ENCODE measurements at places on chromosomes 13 and 19.

GRCh38 chr13:59012731-59013130 is 1151.0 kb downstream of the DIAPH3 start:
- DNase-seq, result no peak

- DNase-seq, result no peak
Measured at GRCh38 chr13:23703246-23703860, 133.1 kb downstream of the TNFRSF19 start.

GRCh38 chr19:15986701-15987100 is 37.9 kb downstream of the OR10H4 start:
- no peak for DNase-seq

DNA sequence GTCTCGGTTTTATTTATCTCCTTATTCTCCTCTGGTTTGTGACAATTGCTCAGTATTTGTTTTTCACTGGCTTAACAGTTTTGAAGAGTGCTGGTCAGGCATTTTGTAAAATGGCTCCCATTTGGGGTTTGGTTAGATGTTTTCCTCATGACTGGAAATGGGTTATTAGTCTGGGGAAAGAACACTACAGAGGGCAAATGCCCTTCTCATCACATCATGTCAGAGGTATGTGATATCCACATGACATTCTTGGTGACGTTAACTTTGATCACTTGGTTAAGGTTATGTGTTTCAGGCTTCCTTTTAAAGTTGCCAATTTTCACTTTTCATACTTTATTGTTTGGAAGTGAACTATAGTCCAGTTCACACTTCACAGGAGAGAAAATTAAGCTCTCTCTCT is 74.8 kb upstream of the KLHL1 start:
- peak; percentile 39 for DNase-seq

GRCh38 chr19:24040621-24041020 is 46.4 kb upstream of the ZNF254 start:
- no peak for DNase-seq

GRCh38 chr13:51003642-51004041 is 94.1 kb downstream of the RNASEH2B start:
- no peak for DNase-seq

DNA sequence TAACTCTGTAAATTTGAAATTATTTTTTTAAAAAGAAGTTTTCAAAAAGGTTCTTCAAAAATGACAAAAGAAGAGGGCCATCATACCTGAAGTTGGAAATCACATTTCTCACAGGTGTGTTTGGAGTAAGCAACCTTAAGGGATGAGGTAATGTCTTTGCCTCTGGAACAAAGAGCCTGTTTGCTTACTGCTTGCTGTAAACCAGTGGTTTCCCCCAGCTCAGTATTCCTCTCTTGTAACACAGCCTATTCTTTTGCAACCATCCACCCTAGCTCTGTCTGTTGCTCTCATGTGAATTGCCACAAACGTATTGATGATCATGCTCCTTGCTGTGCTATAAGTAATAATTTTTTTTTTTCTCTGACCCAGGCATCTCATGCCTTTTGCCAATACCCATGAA is 38.1 kb downstream of the UCHL3 start:
- DNase-seq, result no peak

DNA sequence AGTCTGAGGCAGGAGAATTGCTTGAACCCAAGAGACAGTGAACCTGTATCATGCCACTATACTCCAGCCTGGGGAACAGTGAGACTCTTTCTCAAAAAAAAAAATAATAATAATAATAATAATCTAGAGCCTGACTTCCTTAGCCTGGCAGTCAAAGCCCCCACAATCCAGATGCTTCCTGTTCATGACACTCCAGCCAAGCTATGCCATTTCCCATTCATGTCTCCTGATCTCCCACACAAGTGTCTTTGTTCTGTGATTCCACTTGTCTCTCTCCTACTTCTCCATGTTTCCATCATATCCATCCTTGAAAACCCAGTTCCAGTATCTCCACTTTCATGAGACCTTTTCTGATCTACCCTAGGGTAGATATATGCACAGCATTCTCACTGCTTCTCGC is 150.7 kb downstream of the FOXO1 start:
- no peak for DNase-seq

DNA sequence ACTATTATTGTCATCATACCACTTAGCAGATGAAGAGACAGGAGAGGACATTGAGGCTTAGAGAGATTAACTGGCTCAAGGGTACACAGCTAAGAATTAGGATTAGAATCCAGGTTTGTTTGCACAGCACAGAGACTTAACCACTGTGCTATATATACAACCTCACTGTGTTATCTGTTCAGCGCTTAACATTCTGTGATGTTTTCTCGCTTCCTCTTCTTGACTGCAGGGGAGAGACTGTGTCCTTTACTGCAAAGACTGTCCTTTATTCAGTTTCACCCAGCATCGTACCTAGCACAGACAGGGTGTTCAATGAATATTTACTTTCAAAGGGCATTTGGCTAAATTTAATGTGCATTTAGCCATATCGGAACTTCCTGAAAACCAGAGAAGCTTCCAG is 54.9 kb upstream of the PCDH8 start:
- DNase-seq, result no peak

DNA sequence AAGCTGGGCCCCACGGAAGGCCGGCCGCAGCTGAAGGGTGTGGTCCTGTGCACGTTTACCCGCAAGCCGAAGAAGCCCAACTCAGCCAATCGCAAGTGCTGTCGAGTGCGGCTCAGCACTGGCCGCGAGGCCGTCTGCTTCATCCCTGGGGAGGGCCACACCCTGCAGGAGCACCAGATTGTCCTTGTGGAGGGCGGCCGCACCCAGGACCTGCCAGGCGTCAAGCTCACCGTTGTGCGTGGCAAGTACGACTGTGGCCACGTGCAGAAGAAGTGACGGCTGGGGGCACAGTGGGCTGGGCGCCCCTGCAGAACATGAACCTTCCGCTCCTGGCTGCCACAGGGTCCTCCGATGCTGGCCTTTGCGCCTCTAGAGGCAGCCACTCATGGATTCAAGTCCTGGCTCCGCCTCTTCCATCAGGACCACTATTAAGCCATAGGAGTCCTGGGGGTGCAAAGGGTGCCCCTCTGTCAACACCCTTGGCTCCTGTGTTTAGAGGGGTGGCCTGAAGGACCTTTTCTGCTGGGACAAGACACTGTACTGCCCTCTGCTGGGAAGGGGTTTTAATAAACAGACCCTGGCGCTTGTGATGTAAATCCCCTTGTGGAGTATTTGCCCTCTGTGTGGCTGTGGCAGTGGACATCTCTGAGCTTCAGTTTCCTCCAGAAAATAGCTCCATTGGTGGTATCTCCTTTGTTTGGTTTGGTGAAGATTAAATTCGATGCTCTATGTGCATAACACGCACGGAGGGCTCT is 1.9 kb downstream of the MRPS12 start:
- DNase-seq, result peak; percentile 7

DNA sequence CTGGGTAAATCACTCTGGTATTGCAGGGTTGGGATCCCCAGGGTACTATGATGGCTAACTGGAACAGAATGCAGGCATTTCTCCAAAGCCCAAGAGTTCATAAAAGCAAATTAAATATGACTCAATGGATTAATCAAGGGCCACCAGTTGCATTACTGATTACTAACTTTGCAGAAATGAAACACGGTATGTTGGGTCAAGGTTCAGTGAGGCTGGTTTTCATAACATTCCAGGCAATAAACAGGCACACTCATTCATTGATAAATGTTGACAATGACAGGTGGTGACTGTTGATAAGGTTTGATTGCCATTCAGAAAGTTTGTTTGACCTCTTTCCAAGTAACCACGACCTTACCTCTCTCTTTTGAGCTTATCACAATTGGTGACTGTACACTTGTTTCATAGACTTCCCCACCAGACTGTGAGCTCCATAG is 506 bp upstream of the AP1M1 start:
- peak; percentile 5 for DNase-seq

DNA sequence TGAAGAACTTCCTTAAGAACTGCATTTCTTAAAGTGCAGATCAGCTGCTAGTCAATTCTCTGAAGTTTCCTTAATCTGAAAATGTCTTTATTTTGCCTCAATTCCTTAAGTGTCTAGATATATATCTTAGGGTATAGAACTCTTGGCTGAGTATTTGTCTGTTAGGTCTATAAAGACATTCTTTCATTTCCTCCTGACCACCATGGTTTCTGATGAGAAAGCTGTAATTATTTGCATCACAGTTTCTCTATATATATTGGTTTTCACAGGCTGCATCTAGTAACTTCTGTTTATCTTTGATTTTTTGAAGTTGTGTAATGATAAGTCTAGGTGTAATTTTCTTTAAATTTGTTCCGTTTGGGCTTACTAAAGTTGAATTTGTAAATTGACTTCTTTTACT is 15.2 kb downstream of the NDFIP2 start:
- DNase-seq, result no peak

GRCh38 chr19:29714953-29715700 is at the start of gene C19orf12:
Gene C19orf12, minus strand, starts transcription at chr19:29715261. Its CDS starts 6,848 bp downstream, at chr19:29708413.
- no peak for DNase-seq

DNA sequence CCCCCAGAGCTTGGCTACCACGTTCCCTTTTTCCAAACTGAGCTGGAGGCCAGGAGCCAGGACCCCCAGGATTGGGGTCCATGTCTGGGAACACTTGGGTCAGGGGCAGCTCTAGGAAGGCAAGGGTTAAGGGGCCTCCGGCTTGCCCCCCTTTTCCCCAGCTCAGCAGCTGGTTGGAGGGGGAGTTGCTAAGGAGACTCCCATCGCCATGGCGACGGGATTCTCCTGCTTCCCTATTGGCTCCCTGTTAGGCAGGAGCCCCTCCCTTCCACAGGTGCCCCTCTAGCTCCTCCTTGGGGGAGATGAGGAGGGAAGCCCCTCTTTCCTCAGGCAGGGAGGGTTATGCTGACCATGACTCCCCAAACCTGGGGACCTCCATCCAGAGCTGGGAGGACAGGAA is 33.9 kb downstream of the PDE4A start:
- DNase-seq, result no peak

DNA sequence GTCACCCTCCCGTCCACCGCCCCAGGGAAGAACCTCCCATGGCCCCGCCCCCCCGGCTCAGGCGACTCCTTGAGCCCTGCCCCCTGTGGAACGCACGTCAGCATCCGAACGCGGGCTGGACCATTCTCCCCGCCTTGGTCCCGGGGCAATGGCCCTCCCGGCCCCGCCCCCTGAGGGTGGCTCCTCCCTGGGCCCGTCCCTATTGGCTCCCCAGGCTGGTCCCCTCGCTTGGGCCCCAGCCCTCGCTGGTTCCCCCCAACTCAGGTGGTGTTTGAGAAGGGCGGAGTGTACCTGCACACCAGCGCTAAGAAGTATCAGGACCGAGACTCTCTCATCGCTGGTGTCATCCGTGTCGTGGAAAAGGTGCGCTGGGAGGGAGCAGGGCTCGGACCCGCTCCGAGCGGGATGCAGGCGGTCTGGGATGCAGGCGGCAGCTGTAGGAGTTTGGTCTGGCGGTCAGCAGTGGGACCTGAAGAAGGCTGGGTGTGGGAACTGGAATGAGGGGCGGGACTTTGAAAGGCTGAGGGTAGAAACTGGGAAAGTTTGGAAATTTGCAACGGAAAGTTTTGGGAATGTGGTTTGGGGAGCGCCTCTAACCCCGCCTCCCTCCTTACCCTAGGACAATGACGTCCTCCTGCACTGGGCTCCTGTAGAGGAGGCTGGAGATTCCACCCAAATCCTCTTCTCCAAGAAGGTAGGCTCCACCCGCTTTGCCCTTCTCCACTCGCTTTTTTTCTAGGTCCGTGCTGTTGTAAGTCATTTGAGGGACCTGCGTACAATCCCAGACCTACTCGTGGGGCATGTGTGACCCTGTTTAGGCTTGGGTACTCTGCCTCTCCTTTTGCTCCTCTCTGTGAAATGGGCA is 609 bp downstream of the TBC1D17 start:
- DNase-seq, result no peak

DNA sequence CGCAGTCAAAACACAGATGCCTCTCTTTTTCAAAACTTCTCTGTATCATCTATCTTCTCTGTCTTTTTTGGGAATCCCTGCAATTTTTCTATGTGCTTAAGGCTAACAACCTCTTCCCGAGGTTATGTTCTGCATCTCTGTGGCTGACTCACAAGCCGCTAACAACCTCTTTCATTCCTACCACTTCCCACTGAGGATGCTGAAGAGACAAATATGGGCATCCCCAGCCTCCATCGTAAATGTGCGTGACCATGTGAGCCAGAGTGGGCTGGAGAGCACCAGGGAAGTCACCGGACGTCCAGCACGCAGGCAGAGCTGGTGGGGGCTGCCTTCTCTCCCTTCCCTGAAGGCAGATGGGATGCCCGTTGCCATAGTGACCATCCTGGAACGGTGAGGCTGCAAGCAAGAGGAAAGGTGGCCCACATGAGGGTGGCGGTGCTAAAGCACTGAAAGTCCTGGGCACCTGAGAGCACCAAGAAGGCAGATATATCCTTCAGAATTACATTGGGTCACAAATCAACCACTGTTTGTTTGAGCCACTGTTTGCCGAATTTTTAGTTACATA is 122.8 kb downstream of the SHISA2 start:
- DNase-seq, result peak; percentile 14

DNA sequence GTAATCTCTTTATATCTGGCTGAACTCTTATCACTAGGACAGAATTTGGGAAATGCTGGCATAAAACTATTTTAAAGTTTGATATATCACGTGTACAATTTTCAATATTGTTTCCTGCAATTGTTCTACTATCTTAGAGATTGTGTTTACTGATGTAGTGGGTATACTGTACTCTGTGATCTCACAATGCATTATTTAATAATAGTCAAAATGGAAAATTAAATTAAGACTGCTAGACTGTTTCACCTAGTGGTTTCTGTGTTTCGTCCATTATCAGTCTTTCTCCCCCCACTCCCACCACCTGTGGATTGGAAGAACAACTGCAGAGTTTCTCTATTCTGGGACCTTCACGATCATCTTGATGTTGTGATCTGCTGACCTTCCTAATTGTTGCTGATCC is 449.2 kb upstream of the SLC10A2 start:
- no peak for DNase-seq

- DNase-seq, result no peak
Measured at GRCh38 chr19:35347171-35347929, at the start of gene FFAR1. Gene FFAR1, plus strand, starts transcription at chr19:35347902. Its CDS starts 3,650 bp downstream, at chr19:35351552.

- no peak for DNase-seq
Measured at GRCh38 chr13:31946091-31946770, 85.3 kb upstream of the FRY start.

- DNase-seq, result no peak
Measured at GRCh38 chr19:55082020-55082851, 6.6 kb downstream of the EPS8L1 start.

DNA sequence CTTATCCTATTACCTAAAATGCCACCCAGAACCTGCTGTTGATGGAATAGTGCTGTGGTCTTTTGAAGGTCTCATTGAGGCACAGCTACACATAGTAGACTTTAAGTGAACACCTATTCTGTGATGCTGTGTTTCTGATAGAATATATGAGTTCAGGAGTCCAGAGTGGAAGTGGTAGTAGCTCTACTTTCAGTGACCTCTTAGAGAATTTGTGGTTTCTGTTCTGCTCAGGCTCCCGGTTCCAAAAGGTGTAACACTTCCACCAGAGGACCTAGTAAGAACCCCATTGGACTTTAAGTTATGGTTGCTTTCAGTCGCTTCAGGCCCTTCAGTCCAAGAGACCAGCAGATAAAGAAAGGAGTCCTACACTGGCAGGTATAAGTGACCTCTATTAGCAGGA is 11.4 kb upstream of the MYCBP2 start:
- DNase-seq, result no peak

- no peak for DNase-seq
Measured at GRCh38 chr19:31118986-31119385, 230.2 kb downstream of the TSHZ3 start.
